ENCODE measurements at places on chromosomes 2 and 18.

DNA sequence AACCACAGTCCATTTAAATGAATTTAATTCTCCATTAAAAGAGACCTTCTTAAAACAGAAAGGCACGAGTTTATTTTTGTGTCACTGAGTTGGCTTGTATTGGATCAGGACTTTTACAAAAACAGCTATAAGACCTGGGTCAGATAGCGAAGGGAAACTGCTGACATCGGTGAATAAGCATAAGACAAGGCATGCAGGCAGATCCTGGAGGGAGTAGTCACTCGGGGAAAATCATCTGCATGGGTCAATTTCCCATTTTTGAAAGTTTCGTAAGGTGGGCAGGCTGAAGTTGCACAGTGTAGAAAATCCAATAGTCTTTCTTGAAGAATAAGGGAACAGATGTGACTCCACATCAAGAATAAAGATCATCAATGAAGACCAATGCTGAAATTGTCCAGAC, 12.9 kb downstream of the IL36B start:
- DNase-seq, result no peak

DNA sequence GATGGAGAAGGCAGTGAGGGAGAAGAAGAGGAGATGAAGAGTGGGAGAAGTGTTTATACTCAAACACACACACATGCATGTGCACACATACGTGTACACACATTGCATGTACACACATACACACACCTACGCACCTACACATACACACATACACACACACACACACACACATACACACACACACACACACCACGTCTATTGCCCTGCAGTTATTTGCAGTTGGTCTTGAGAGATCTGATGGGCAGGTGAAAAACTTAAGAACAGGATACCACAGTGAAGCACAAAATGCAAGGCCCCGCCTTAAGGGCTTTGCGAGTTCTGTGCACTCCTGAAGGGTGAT, 190.2 kb downstream of the MYCN start:
- no peak for DNase-seq

- DNase-seq, result no peak
Measured at GRCh38 chr2:226874749-226875148, 38.9 kb downstream of the RHBDD1 start.

DNA sequence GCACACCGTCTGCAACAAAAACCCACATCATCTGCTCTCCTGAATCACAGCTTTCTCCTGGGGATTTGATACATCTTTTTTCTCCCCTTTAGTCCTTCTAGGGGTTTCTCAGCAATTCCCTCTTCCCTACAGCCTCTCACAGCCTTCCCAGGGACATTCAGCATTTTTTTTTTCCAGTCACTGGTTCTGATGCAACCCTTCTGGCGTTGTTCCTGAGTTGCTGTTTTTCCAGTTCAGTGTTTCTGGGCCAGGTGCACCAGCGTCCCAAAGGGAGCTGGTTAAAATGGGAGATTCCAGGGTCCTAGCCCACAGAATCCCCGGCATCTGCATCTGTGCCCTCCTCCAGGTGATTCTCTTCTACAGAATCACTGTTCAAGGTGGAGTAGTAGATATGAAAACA, 36.1 kb downstream of the ADCY3 start:
- no peak for DNase-seq

DNA sequence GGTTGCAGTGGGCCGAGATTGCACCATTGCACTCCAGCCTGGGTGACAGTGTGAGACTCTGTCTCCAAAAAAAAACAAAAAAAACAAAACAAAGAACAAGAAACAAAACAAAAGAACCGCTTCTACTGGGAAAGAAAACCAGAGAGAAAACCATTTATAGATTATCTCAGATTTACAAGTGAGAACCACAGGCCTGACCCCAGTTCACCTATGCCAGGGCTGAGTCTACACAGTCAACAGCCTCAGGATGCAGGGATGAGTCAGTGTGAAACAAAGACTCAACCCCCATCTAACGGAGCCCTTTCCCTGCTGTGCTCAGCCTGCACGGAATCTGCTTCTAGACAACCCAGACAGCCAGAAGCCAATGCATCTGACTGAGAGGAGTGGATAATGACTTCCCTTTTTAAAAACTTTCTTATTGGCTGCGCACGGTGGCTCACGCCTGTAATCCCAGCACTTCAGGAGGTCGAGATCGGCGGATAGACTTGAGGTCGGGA, 25.5 kb upstream of the YWHAQ start:
- no peak for DNase-seq
